ENCODE measurements at places on chromosomes 7 and 10. TPM values are rescaled to one million over a fixed set of nuclear protein-coding genes. Genes with fewer than 3 reads are reported as not detected.
A peak's percentile ranks its signal among the peaks of the same experiment; 100 is the strongest.

Gene GDF10
- total RNA-seq = 0.98 TPM

DNA sequence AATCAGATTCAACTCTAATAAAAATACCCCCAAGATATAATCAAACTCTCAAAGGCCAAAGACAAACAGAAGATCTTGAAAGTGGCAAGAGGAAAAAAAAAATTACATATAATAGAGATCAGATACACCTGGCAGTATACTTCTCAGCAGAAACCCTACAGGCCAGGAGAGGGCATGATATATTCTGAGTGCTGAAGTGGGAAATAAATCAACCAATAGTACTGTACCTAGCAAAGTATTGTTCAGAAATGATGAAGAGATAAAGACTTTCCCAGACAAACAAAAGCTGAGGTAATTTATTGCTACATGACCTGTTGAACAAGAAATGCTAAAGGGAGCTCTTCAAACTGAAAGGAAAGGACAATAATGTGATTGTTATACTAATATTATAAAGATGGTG lies 291.9 kb downstream of the SH2D4B start:
- H3K36me3 ChIP-seq = no peaks in the 10 kb centered on the region
- H3K27me3 ChIP-seq = no peaks in the 10 kb centered on the region
- no peaks in the 10 kb centered on the region for H3K4me1 ChIP-seq
- no peak overlapping the region for H3K27ac ChIP-seq
- H3K4me3 ChIP-seq = no peak overlapping the region
- no peak for DNase-seq

DNA sequence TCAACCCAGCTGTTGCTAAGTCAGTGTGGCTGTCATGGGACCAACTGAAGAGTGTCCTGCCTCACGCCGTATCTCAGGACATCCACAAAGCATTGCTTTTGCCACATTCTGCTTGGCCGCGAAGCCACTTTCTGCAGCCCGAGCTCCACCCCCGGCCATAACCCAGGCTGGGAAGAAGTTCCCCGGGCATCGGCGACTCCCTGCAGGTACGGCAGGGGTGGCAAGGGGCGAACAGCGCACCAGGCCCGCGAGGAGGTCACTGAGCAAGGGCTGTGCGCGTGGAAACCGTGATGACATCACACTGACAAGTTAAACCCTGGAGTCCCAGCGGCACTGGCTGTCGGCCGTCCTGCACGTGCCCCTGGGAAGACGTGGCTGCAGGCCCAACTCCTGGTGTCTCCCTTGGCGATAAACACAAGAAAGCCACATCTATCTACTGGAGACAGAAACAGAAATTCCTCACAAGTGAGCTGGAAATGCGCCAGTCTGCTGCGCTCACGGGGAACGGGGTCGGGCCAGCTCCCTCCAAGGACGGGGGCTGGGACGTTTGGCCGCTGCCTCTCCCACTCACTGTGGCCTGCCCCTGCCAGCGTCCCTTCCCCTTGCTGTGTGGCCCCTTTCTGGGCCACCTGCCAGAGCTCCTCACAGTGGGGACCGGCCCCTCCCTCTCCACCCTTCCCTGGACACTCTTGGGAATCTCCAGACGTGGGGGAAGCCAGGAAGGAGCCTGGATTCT lies 326.3 kb downstream of the DNAJB6 start:
- no peak overlapping the region for H3K27ac ChIP-seq
- no peak overlapping the region for H3K4me3 ChIP-seq
- DNase-seq = peak; percentile 36
- peaks cover 18% of the 10 kb centered on the region for H3K27me3 ChIP-seq
- H3K36me3 ChIP-seq = no peaks in the 10 kb centered on the region

Gene SYNPO2L
- 35.6 TPM for total RNA-seq

DNA sequence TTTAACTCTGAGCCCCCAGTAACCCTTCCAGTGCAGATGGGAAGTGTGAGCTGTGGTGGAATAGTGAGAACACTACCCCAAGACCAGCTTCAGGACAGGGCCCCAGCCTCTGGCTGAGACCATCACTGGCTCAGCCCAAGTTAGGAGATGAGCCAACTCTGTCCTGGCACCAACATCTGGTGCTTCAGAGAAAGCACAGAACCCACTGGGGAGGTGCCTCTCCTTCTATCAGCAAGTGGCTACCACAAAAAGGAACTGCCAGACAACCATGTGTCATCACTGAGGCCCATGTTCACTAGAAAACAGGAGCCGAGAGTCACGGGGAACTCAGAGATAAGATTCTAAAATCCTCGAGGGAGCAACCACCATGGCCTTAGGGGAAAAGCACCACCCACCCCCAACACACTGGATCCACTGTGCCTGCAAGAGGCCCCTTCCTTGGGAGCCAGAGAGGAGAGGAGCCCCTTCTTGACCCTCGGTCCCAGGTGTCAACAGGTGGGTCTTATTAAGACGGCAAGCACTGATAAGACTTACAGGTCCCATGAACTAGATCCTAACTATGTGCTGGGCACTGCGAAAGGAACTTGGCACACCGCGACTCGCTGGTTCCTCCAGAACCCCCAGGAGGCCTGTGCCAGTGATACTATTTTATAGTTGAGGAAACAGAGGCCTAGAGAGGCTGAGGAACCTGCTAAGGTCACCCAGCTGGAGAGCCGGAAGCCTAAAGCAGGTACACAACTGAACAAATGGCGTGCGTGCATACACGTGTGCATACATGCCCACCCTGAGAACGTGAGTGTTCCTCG lies 102.7 kb downstream of the FAM53B start:
- no peak overlapping the region for H3K4me3 ChIP-seq
- H3K27ac ChIP-seq = peak overlapping the region; percentile 79
- DNase-seq = peak; percentile 71

DNA sequence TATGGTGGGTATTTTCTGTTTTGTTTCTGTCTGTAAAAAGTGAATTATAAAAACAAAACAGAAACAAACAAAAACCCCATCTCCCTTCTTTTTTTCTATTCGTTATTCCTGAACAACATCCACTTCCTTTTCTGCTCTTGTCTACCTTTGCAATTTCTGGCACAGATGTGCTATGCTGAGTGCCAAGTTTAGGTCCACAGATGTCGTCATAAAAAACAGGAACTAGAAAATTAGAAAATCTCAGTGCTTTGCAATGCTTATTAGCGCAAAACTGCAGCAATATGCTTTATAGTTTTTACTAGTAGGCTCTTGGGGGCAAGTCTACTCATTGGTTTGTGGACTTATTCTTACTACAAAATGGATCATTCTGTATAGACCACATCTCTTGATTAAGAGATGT lies 94.2 kb upstream of the PRKCQ start:
- peak; percentile 85 for DNase-seq
- H3K27me3 ChIP-seq = no peaks in the 10 kb centered on the region
- no peak overlapping the region for H3K27ac ChIP-seq
- H3K4me1 ChIP-seq = peaks cover 6% of the 10 kb centered on the region
- H3K4me3 ChIP-seq = no peak overlapping the region

DNA sequence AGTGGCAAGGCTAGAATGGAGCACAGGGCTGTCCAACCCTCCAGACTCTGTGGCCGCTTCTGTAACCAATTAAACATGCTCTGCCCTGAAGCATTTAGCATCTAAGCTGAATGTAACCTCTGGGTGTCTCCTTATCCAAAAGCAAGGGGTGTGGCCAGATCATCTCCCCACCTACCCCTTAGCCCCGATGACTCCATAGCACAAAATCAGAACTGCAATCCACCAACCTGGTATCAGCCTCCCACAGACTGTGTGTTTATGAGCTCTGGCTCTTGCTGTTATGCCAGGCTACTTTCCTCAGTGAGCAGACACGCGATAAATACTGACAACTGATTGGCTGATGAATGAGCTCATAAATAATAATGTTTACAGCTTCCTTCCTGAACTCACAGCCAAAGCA lies 3.2 kb downstream of the FRMD4A start:
- no peaks in the 10 kb centered on the region for H3K36me3 ChIP-seq
- H3K4me1 ChIP-seq = peaks cover 30% of the 10 kb centered on the region
- H3K27me3 ChIP-seq = peaks cover 9% of the 10 kb centered on the region
- H3K27ac ChIP-seq = no peak overlapping the region
- no peak overlapping the region for H3K4me3 ChIP-seq
